ENCODE measurements at places on chromosomes 1 and 21.

GRCh38 chr1:224727351-224728289, 111.5 kb downstream of the CNIH3 start:
- no peak for DNase-seq

DNA sequence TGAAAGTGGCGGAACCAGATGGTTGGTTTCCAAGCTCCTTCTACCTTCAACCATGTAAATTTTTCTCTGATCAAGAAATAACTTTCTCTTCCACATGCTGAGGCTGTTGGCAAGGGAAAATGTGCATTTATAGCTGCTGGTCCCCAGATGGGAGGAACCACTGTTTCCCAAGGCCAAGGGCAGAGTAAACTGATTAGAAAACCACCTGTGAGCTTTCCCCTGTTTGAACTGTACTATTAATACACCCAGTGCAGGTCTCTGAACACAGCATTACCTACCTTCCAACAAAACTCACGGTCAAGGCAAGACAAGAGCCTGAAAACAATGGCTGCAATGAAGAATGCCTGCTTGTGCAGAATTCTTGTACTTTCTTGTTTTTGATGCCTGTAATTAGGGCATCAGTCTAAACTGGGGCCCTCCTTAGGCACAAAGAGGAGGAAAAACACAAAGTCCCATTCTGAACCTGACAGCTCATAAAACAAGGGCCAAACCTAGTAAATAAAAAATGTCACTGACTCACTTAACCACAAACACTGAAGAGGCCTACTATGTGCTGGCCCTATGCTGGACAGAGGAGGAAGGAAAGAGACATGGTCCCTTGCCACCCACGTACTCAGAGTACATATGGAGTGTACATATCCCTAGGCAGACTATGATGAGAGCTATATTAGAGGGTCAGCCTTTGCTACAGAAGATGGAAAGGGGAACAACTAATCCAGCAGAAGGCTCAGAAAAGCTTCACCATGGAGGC, 2.6 kb downstream of the MKNK1 start:
- no peak for DNase-seq

DNA sequence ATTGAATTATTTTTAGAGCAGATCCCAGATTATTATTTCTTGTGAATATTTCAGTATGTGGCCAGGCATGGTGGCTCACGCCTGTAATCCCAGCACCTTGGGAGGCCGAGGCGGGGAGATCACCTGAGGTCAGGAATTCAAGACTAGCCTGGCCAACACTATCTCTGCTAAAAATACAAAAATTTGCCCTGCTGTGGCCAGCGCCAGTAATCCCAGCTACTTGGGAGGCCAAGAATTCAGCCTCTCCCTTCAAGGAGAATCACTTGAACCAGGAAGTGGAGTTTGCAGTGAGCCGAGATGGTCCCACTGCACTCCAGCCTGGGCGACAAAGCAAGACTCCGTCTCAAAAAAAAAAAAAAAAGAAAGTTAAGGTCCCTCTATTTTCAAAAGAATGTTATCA, 4.3 kb downstream of the OSBPL9 start:
- DNase-seq = no peak

DNA sequence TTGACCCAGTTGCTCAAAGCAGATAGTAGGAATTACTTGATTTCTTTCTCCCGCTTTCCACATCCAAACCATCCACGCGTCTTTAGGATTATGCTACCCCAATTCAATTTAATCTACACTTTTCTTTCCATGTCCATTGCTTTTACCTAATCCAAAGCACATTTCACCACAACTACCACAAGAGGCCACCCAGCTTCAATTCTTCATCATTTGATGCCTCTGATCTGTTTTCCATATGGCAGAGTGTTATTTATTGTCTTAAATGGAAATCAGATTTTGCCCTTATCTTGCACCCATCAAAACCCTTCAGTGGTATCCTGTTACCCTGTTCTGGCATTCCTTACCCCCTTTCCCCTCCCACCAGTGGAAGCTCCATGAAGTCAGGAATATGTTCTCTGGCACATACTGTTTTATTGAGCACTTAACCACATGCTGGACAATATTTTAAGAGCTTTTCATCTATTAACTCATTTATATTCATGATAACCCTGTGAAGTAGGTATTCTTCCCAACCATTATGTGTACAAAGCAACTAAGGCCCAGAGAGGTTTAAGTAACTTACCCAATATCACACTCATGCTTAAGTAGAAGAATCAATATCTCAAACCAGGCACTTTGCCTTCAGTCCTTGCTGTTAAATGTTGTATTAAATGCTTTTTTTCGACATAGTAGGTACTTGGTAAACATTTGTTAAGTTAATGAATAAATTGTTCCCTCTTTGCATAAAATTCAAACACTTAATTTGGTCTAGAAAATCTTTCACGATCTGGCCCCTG, 34.6 kb downstream of the CLIC4 start:
- no peak for DNase-seq

GRCh38 chr1:33872683-33873082, 8.8 kb downstream of the HMGB4 start:
- no peak for DNase-seq

- no peak for DNase-seq
These were observed 4.7 kb downstream of the OR2B11 start for GRCh38 chr1:247453245-247453644.

DNA sequence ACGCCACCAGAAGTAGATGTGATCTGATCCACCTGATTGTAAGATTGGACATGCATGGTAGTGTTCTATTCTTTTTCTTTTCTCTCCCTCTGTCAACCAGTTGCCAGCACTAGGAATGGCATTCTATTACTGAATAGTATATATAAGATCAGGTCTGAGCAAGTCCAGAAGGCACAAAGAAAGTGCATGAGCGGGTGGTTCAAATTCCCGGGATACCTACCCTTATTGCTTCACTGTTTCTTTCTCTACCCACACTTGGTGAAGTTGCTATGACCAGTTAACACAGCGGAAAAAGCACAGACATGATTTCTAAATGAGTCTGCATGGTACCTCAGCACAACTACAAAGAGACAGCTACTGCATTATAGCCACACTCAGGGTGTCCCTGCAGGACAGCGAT, 64.0 kb downstream of the SLC9A1 start:
- DNase-seq = no peak

GRCh38 chr1:23801338-23801748, 789 bp upstream of the GALE start:
- no peak for DNase-seq

DNA sequence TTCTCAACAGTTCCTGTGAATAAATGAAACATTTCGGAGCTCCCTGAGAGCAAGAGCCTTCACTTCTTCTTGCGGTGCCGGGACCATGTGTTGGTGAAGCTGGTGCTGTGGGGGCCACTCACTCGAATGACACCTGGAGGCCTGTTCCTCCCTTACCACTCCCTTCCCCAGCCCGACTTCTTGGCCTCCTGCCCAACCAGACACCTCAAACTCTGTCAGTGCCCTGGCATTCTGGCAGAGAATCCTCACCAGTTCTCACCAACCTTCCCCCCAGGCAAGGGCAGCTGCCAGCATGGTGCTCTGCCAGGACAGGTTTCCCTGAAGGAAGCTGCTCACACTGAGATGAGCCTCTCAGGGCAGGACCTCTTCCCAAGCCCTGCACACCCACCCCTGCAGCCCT, 68.3 kb downstream of the MPZL1 start:
- DNase-seq = no peak

GRCh38 chr1:232470711-232471110, 159.2 kb downstream of the SIPA1L2 start:
- no peak for DNase-seq

- DNase-seq = no peak
These were observed 6.4 kb downstream of the FCRL2 start for GRCh38 chr1:157770442-157771043.

DNA sequence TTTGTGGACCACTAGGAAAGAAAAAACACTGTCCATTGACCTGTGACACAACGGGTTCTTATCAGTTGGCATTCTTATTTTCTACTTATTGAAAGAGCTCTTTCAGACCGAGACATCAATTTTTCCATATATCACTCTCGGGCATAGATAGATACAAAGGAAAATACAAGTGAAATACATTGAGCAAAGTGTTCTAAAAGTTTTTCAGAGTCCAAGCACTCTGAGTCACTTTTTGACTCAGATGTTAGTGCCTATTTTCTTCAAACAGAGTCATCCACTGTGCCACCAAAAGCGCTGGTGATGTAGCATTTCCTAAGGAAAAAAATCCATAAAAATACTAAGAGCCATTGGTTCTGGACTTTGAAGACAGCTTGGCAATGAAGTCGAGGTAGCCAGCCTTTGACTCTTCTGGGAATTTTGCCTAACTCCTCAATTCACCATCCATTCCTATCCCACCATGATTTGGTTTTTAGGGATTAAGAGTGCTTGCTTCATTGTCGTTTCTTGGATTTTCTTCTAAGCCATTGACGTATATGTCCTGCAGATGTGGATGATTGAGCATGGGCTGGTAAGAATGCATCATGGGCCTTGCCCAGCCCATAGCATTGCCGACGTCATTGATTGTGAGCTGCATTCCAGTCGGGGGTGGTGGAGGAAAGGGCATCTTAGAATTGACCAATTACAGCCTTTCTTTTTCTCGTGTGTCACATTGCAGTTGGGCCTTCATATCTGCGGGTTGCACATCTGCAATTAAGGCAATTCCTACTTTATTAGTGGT, 10.6 kb downstream of the GALNT2 start:
- no peak for DNase-seq

DNA sequence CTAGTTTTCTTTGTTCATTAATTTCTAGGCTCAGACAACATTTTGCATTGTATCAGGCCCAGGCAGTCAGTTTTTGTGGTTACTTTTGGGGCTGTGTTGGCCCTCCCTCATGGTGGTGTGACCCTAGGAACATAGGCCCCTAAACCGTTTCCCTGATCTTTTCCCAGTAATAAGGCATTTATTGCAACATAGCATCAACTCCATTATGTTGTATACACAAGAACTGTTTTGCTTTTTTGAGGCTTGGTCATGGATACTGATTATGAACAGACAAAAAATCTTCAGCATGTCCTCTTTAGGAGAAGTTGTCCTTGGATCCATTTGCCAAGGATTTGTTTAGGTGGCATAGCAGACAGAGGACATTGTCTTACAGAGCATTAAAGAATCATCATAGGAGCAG, 10.3 kb downstream of the B3GALT2 start:
- DNase-seq = no peak

- no peak for DNase-seq
These were observed 230.1 kb upstream of the JUN start for GRCh38 chr1:59013928-59014279.

DNA sequence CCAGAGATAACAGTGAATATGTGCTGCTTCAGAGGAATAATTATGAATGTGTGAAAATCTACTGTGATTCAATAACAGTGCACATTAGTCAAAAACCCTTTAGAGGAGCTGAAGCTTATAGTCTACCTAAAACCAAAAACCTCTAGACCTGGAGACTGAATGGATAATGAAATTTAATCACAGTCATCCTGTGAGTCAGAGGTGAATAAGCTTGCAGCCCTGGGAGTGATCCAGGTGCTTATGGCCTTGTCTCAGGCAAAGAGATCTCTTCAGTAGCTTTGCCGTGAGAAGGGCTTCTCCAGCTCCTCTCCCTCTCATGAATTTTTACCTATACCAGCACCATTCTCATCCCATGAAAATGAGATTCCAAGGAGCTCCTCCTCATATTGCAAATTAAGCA, 81.3 kb upstream of the RGS4 start:
- no peak for DNase-seq

- no peak for DNase-seq
These were observed 1337.9 kb downstream of the PLA2G4A start for GRCh38 chr1:188166654-188167053.
